ENCODE measurements at places on chromosomes 7 and 10.

- peak; percentile 82 for DNase-seq
These were observed 32.5 kb downstream of the MTERF1 start for GRCh38 chr7:91847876-91848588.

DNA sequence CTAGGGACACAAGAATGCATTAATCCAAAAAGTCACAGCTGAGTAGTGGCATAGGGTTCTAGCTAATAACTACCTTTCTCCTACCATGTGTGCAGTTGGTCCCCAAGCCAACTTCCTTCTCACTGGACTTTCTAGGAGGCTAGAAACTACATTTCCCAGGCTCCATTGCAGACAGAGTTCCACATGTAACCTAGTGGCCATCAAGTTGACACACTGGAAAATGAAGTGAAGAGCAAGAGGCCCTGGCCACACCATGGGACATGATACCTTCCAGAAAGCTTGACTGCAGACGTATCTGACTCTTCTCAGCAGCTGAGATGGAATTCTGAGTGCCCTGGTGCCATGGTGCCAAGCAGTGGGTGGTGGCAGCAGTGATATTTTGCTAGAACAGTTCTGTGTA is 49.8 kb upstream of the TMEM273 start:
- DNase-seq: peak; percentile 36

- no peak for DNase-seq
These were observed 55.4 kb upstream of the MET start for GRCh38 chr7:116616555-116617059.

- DNase-seq: no peak
These were observed 9.2 kb downstream of the NDUFA5 start for GRCh38 chr7:123548406-123548805.

DNA sequence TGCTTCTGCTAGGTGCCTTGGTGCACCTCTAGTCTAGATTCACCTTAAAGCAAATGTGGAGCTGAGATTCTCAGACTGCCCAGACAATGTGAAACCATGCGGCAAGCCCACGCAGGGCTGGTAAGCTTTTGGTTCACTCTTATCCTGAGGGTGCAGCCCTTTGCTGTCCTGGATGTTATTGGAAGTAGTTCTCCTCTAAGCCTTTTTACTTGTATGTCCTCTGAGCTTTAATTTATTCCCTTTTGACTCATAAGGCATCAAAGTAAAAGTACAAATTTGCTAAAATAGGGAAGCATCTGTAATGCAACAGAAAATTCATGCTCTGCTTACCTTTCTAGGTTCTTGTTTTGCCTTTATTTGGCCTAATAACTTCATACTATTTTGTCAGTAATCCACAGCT is 186.8 kb downstream of the MACC1 start:
- DNase-seq: no peak

DNA sequence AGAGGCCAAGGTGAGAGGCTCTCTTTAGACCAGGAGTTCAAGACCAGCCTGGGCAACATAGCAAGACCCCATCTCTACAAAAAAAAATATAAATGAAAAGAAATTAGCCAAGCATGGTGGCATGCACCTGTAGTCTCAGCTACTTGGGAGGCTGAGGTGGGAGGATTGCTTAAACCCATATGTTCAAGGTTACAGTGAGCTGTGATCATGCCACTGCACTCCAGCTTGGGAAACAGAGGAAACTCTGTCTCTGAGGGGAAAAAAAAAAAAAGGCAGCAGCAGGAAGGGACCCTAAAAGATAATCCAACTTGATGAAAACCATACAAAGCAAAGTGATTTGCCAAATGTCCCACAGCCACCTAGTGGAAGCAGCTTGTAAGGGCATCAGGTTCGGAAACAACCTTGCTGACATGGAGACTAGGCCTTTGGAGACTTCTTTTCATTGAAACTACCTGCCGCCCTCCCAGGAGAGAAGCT is 15.6 kb upstream of the PBLD start:
- DNase-seq: peak; percentile 49

DNA sequence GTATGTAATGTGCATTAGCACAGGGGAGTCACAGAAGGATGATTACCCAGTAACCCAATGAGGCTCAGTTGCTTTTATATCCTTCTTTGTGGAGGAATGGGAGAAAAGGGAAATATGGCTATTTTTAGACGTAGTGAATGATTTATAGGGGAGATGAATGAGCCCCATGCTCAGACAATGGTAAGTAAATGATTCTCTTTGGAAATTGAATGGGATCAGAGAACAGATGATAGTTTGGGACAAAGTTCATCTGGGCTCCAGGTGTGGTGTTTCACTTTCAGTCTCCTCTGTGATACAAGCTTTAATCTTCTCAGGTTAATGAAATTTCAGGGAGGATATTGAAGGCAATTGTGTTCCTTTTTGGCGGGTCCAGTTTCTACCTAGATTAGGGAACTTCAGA is 63.0 kb upstream of the MPP7 start:
- DNase-seq: no peak

DNA sequence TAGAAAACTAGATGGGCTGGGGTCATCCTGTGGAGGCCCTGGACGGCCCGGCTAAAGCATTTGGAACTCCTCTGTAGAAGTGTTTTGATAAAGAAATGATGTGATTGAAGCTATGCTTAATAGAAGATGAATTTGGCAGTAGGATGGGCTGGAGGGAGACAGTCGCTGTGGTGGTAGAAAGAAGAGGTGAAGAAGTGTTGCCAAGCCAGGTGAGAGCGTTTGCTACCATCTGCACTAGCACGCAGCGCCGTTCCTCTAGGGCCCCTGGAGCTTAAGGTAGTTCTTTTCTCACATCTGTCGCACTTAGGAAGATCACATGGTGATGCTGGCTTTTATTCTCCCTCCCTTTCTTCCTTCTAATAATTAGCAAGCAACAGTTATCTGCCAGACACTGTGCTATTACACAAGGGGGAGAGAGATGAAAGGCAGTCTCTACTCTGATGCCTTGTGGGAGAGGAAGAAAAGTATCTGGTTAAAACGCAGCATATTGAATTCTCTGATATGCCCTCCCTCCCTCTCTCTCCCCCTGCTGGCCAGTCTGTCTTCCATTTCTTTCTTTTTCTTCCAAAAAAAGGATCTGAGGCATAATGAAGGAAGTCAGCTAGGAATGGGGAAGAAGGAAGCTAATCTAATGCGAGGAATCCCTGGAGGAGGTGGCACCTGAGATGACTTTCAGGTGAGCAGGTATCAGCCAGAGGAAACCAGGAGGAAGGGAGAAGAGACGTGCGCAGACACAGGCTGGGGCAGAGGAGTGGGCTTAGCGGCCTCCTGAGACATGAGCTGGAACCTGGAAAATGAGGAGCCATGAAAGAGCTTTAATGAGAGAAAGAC is 162.3 kb upstream of the KLF14 start:
- DNase-seq: peak; percentile 54

- peak; percentile 55 for DNase-seq
These were observed 650 bp upstream of the TM9SF3 start for GRCh38 chr10:96587264-96588059.

GRCh38 chr7:69173846-69174245 is 424.4 kb upstream of the AUTS2 start:
- DNase-seq: no peak

DNA sequence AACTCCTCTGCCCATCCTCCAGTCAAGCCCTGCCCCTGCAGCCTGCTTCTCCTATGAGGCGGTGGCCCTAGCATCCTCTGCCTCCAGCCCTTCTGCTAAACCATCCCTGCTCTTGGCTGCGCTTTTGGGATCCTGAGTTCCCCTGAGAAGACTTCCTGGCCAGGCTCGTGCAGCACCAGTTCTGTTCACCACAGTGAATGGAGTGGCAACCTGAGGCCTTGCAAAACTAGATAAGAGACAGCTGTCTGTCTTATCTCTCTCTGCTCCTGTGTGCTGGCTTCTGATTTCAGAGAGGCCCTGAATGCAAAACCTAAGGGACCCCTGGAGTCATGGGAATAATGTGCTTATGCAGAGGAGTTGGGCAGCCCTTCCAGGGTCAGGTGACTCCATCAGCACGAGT is 119.2 kb downstream of the TMEM178B start:
- no peak for DNase-seq

- DNase-seq: no peak
These were observed 71.0 kb downstream of the LARP4B start for GRCh38 chr10:860519-860918.

DNA sequence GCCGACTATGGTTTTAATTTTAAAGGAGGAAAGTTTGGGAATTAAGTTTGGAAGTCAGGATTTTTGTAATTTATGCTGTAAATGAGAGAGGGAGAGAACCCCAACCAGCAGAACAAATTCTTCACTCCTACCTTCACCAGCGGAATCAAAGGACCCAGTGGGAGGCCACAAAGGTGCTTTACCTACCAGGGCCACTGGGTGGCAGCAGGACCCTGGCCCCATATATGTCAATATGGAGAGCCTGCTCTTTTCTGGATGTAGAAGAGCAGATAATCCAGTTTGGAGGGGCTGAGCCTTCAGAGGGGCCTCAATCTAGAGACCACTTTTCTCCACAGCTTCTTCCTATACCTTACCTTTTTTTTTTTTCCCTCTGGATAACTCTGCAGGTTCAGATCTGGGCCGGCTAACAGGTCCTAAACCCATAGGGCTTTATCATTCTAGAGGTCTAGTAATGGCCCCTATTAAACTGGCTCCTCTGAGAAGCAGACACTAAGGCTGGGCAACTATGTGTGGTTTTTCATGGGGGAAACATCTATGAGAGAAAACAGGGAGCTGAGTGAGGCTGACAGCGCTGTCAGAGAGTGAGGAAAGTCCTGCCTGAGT is 8.5 kb upstream of the SCD start:
- DNase-seq: peak; percentile 57
